ENCODE measurements at places on chromosomes 16 and 17.
A peak's percentile ranks its signal among the peaks of the same experiment; 100 is the strongest.

DNA sequence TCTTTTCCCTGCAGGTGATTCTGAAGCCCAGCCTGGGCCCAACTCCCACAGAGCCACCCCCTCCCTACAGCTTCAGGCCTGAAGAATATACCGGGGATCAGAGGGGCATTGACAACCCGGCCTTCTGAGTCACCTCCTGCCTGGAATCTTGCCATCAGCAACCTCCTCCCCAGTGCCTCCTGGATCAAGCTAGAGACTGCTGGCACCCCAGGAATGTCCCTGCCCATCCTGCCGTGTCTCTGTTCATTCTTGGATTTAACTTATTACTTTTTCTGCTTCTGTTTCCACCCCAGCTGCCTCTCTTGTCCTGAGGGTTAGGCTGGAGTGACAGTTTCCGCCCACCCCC, 4.9 kb downstream of the TMEM92 start:
- DNase-seq: no peak

- no peak for DNase-seq
These were observed 54.4 kb upstream of the CPHXL start for GRCh38 chr16:75780669-75781068.

- DNase-seq: peak; percentile 42
These were observed 467 bp upstream of the GDE1 start for GRCh38 chr16:19522397-19522732.

DNA sequence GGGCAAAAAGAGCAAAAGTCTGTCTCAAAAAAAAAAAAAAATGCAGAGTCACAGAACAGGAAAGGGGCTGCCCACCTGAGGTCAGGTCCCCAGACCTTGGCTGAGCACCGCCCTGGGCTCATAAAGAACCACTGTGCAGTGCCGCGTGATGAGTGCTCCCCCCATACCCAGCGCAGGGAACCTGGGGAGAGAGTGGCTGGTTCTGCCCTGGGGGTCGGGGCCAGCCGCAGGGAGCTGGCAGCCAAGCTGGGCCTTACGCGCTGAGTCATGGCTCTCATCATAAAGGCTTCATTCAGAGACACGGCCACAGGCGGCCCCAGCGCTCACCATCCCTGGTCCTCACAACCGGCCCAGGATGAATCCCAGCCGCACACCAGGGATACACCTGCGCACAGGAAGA, 80.7 kb downstream of the RAB11FIP4 start:
- peak; percentile 19 for DNase-seq

GRCh38 chr16:51556694-51557340, 405.7 kb upstream of the SALL1 start:
- DNase-seq: no peak

DNA sequence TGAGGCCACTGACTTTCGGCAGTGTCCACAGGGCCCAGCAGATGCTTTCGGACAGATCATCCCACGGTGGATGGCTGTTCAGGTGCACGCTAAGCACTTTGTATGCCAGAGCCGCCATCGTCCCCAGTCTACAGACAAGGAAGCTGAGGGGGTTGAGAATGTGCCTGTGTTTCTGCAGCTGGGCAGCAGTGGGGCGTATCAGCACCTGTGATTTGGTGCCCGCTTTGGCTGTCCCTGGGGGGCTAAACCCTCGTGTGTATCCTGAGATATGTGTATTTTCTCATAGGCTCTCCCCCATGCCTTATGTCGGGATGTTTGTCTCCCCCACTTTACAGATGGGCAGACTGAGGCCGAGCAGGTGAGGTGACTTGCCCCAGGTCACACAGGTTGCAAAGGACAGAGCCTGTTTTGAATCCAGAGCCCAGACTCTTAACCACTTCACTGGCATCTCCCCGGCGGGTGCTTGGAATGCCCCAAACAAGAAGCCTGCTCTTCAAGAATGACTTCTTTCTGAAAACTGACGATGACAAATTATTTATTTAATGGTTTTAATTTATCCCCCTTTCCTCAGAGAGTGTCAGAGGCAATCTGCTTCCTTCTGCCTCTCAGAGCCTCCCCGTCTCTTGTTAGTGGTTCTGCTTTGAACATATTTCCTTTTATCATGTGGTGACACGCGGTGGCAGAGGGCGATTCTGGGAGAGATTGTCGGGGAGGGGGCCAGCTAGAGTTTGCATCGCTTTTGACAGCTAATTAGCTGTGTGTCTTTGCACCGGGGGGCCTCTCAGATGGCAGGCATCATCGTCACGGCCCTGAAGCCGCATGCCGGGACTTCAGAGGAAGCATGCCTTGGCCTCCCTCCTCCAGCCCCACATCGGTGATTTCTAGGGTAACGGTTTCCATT, 149.6 kb upstream of the CIBAR2 start:
- no peak for DNase-seq

GRCh38 chr17:78899361-78900260, 3.4 kb downstream of the CEP295NL start:
- DNase-seq: no peak

- peak; percentile 50 for DNase-seq
These were observed 14.0 kb upstream of the DPEP1 start for GRCh38 chr16:89599451-89599858.

GRCh38 chr16:89770367-89770766, 46.1 kb downstream of the FANCA start:
- DNase-seq: no peak

DNA sequence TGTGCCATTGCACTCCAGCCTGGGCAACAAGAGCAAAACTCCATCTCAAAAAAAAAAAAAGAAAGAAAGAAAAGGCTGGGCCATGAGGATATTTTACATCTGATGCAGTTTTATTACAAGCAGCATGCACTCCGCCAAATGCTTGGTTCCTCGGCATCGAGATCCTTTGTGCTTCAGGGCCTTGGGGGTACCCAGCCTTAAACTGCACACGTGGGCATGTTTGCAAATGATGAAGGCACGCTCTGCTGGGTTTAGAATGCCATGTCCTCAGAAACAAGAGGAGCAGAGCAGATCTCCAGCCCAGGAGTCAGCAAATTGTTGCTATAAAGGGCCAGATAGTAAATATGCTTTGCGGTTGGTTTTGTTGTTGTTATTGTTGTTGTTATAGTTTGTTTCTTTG, 153.2 kb downstream of the KATNIP start:
- no peak for DNase-seq

DNA sequence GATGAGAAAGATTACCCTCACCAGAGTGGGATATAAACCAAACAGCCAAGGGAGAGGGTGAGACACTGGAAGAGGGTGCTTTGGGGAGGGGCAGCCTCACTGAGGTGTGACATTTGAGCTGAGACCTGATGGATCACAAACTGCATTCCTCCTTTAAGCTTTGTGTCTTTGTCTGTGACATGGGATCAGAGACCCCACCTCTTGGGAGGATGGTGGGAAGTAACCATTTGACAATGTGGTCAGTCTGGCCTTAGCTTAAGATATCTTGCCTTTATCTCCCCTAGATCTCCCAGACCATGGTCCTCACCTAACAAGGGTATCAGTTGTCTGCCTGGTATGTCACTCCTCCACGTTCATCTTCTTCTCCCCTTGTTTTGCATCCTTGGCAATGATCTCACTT, 163.4 kb downstream of the SHISA9 start:
- DNase-seq: no peak

DNA sequence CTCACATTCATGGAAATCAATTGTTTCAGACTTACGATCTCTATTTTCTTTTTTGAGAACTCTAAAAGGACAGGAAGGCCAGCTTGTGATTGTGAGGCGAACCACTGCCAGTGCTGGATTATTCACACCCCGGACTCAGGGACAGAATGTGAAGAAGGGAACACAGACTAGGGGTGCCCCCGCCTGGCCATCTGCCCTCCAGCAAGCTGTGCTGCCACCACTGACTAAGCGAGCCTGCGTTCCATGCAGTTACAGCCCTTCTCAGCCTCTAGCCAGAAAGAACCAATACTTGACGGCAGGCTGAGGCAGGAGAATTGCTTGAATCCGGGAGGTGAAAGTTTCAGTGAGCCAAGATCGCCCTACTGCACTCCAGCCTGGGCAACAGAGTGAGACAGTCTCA, 2.8 kb downstream of the HAGH start:
- DNase-seq: no peak

GRCh38 chr16:84950906-84951305, 60.4 kb downstream of the ZDHHC7 start:
- no peak for DNase-seq

GRCh38 chr17:74623693-74624093, at the start of gene CD300E:
TSS of gene CD300E (minus strand) at chr17:74623738. CDS start at chr17:74623621, 117 bp downstream.
- DNase-seq: no peak
